ENCODE measurements at places on chromosomes 16 and 17. TPM values are rescaled to one million over a fixed set of nuclear protein-coding genes. Genes with fewer than 3 reads are reported as not detected.
A peak's percentile ranks its signal among the peaks of the same experiment; 100 is the strongest.

DNA sequence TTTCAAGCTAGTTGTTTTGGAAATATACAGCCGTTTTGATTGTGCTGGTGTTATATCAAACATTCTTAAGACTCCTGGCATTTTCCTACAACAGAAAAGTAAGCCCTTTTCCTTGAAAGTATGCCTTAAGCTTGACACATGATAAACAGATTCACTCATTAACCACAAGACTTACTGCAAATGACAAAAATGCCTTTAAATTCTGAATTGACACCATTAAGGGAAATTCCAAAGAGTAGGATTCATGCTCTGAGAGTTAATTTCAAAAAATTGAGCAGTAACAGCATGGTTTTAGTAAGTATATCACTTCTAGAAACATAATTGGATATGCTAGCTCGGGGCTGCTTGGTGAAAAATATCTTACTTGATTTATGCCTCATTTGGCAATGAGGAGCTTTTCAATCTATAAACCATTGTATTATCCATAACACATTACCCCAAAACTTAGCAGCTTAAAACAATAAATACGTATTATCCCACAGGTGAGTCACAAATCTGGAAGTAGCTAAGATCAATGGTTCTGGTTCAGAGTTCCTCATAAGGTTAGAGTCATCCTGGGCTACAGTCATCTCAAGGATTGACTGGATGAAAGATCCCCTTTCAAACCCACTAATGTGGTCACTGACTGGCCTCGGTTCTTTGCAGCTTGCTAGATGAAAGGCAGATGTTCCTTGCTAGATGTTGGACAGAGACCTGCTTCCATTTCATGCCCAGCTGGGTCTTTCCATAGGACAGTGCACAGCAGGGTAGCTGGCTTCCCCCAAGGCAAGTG is 8.2 kb upstream of the PHAF1 start:
- H3K36me3 ChIP-seq = no peaks in the 10 kb centered on the region
- no peaks in the 10 kb centered on the region for H3K4me1 ChIP-seq
- no peak overlapping the region for H3K27ac ChIP-seq

DNA sequence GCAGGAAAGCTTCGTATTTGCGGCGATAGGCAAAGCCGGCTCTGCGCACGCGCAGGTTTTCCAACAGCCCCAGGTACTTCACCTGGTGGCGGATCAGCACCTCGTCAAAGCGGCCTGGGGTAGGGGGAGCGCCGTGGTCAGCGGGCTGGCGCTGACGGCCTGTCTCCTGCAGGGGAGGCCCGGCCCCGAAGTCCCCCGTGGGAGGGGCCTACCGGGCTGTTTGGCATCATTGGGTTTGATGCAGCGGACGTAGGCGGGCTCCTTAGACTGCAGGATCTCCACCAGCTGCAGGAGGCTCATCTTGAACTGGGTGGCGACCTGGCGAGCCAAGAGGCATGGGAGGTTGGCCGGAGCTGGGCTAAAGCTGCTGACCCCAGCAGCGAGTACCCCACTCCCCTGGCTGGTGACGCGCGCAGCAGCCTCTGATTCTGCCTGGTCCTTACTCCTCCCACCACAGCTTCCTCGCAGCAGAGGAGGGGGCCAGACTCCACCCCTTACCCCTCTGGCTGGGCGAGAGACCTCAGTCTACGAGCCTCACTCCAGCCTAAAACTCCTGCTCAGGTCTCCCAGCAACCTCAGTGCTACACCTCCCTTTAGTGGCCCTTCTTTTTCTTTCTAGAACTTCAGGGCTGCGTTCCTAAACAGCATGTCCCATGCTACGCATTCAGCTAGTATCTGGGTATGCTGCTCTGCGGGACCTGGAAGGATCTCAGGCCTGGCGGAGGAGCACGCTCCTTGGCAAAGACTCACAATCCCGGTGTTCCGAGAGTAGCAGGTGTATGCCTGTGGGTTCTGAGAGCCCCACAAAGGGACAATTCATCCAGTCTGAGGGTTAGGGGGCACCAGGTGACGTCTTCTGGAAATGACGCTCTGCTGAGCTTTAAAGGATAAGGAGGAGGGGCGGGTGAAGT is 16.1 kb upstream of the CRK start:
- no peaks in the 10 kb centered on the region for H3K27me3 ChIP-seq
- H3K4me3 ChIP-seq = no peak overlapping the region
- H3K36me3 ChIP-seq = peaks cover 54% of the 10 kb centered on the region
- DNase-seq = no peak

DNA sequence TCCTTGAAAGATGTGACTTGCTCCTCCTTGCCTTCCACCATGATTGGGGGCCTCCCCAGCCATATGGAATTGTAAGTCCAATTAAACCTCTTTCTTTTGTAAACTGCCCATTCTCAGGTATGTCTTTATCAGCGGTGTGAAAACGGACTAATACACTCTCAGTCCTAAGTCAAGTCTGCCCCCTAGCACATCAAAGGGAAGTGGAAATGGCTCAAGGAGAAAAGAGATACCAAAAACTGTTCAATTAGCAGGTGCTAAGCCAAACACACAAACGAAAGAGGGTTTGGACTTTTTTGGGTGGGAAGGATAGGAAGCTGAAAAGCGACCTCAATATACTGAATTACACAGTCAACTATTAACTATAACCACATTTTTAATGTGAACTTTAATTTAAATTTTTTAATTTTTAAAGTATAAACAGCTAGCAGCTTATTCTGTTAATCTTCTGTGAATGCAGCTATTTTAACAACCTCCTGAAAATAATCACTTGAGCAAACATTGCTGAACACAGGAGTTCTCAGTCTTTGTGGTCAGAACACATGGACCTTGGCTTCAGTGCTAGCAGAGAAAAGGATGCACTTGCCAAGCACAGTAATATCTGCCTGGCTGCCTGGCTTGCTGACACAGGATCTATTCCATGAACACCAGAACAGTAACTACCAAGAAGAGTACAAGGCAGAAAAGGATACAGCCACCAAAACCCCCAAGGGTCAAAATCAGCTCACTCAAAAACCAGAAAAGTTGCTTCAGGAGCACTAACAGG is 10.9 kb downstream of the ZNF18 start:
- no peaks in the 10 kb centered on the region for H3K27me3 ChIP-seq
- no peak overlapping the region for H3K27ac ChIP-seq
- no peaks in the 10 kb centered on the region for H3K36me3 ChIP-seq

DNA sequence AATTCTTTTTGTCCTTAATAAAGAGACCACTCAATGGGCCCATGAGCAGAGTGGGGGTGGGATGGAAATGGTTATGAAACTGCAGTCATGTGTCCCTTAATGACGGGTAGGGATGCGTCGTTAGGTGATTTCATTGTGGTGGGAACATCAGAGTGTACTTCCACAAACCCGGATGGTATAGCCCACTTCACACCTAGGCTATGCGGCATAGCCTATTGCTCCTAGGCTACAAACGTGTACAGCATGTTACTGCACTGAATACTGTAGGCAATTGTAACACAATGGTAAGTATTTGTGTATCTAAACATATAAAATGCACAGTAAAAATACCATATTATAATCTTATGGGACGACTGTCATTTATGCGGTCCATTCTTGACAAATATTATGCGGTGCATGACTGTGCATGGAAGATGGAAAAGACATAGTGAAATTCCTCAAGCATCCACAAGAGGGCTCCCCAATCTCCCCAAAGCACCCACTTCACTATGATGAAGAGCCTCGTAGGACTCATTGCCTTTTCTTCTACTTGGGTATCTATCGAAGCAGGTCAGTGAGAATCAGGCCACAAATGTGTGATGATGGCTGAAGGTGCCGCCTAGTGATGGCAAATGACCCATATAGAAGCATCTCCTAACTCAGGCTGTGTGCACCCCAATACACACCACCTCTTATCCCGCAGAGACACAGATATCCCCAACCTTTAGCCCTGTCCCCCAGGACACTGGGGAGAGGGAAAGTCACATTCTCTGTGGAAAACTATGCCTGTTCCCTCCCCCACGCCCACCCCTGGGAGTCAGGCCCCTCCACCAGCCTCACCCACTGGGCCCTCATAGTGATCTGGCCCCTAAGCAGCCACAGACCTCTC is 43.5 kb downstream of the TBX21 start:
- H3K27me3 ChIP-seq = peaks cover 5% of the 10 kb centered on the region
- no peaks in the 10 kb centered on the region for H3K36me3 ChIP-seq
- H3K4me3 ChIP-seq = no peak overlapping the region

DNA sequence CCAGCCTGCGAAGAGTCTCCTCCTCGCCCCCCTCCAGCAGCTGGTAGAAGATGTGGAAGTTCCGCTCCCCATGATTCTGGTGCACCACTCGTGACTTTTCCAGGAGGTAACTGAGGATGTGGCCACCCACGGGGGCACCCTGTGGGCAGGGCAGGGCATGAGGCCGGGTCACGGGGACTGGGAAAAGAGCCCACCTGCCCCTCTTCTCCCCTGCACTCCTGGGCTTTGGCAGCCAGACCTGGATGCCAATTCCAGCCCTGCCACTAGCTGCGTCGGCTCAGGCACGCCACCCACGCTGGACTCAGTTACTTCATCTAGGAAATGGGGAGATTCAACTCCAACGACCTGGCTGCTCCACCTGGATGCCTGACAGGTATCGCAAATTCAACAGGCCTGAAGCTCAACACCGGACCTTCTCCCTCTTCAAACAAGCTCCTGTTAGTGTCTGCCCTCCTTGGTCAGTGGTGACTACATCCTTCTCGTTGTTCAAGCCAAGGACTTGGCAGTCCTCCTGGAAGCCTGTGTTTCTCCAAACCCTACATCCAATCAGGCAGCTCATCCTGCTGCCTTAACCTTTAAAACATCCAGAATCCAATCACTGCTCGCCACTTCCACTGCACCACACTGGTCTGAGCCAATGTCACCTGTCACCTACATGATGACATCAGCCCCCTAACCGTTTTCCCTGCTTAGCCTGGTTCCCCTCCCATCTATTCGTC is 11.6 kb downstream of the MYO1C start:
- H3K4me1 ChIP-seq = peaks cover 32% of the 10 kb centered on the region
- no peaks in the 10 kb centered on the region for H3K27me3 ChIP-seq
- H3K36me3 ChIP-seq = peaks cover 44% of the 10 kb centered on the region

- DNase-seq = no peak
- H3K27me3 ChIP-seq = no peaks in the 10 kb centered on the region
- H3K4me1 ChIP-seq = no peaks in the 10 kb centered on the region
- no peaks in the 10 kb centered on the region for H3K36me3 ChIP-seq
These were observed 65.3 kb downstream of the RMI2 start for GRCh38 chr16:11410376-11411058.

- H3K4me1 ChIP-seq = peaks cover 16% of the 10 kb centered on the region
- H3K4me3 ChIP-seq = no peak overlapping the region
- no peak overlapping the region for H3K27ac ChIP-seq
- H3K27me3 ChIP-seq = peaks cover 49% of the 10 kb centered on the region
- H3K36me3 ChIP-seq = no peaks in the 10 kb centered on the region
These were observed 25.9 kb downstream of the ZNF469 start for GRCh38 chr16:88408561-88409142.

DNA sequence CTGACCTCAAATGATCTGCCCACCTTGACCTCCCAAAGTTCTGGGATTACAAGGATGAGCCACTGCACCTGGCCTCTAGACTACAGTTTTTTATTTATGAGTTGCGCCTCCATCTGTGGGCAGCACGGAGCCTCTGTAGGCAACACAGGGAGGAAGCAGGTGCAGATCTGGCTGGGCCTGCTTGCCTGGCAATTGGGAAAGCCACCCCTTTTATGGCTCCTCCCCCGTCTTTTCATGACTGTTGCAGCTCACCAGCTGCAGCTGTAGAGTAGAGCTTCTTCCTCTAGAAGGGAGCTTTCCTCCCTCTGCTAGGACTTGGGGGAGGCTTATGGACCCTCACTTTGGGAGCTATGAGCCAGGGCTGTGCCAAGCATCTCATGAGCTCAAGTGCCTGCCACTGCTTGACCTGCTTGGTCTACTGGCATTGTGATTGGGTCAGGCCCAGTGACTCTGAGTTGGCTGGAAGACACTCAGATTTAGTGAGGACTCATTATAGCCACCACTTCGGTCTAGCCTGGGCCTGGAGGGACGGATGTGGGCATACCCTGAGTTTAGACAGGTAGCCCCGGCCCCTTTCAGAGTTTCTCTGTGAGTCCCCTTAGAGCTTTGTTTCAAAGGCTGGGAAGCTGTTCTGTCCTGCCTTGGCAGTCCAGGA is 6.9 kb upstream of the SLC7A6 start:
- no peak overlapping the region for H3K4me3 ChIP-seq
- peak overlapping the region; percentile 78 for H3K27ac ChIP-seq
- no peak for DNase-seq

- no peak overlapping the region for H3K4me3 ChIP-seq
- H3K4me1 ChIP-seq = peaks cover 74% of the 10 kb centered on the region
- no peaks in the 10 kb centered on the region for H3K27me3 ChIP-seq
- DNase-seq = no peak
- H3K27ac ChIP-seq = peak overlapping the region; percentile 93
These were observed 26.3 kb downstream of the CUEDC1 start for GRCh38 chr17:57928928-57929327.

The TRPV3 gene
- 0.76 TPM for total RNA-seq

The ABCC6 gene
- not detected for total RNA-seq

The RAB11FIP4 gene
- 10.8 TPM for total RNA-seq

The ANKFN1 gene
- total RNA-seq = under 0.01 TPM

The RHBDL3 gene
- 1.1 TPM for total RNA-seq

The CRISPLD2 gene
- 6.0 TPM for total RNA-seq

The DPEP3 gene
- not detected for total RNA-seq

The BAHCC1 gene
- 6.1 TPM for total RNA-seq
